ENCODE measurements at places on chromosomes 4 and X. TPM values are rescaled to one million over a fixed set of nuclear protein-coding genes. Genes with fewer than 3 reads are reported as not detected.

The FDCSP gene
- not detected for total RNA-seq

The ZNF732 gene
- total RNA-seq = not detected

The SLC26A1 gene
- total RNA-seq = not detected

The ENPP6 gene
- total RNA-seq = not detected

The PPP1R2C gene
- total RNA-seq = not detected

The GLRA3 gene
- not detected for total RNA-seq

The DCAF4L1 gene
- total RNA-seq = not detected

The KLKB1 gene
- 0.58 TPM for total RNA-seq

The PAGE5 gene
- not detected for total RNA-seq

The TMPRSS11B gene
- not detected for total RNA-seq

The INTS6L gene
- total RNA-seq = 13.0 TPM

The PABPC1L2B gene
- not detected for total RNA-seq

The TAPT1 gene
- total RNA-seq = 12.8 TPM

The FRG2 gene
- not detected for total RNA-seq

DNA sequence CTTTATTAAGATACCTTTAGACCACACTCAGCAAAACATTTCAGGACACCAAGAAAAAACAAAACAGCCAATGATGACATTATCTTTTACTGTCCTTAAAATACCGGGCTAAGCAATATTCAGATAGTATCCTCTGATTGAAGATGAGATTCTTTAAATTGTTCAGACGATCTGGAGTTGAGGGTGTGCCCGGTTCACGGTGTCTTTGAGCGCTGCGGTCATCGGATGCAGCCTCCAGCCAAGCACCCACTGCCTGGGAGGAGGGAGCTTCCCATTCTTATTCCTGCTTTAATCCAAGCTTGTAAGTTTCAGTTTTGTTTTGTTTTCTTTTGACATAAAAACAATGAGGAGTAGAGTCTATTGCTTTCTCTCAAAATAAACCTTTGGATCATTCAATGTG is 14.1 kb downstream of the FAM149A start:
- H3K27me3 ChIP-seq = no peaks in the 10 kb centered on the region
- H3K4me3 ChIP-seq = no peak overlapping the region
- no peak for DNase-seq
- no peaks in the 10 kb centered on the region for H3K4me1 ChIP-seq
- no peak overlapping the region for H3K27ac ChIP-seq

GRCh38 chr4:1192091-1192492 is 19.7 kb upstream of the SPON2 start:
- no peaks in the 10 kb centered on the region for H3K36me3 ChIP-seq
- peak; percentile 91 for DNase-seq
- no peak overlapping the region for H3K4me3 ChIP-seq
- peaks cover 51% of the 10 kb centered on the region for H3K4me1 ChIP-seq
- H3K27me3 ChIP-seq = no peaks in the 10 kb centered on the region

GRCh38 chrX:31545191-31545590 is 473.4 kb upstream of the FTHL17 start:
- no peak overlapping the region for H3K27ac ChIP-seq
- H3K4me3 ChIP-seq = no peak overlapping the region
- no peaks in the 10 kb centered on the region for H3K36me3 ChIP-seq
- H3K27me3 ChIP-seq = no peaks in the 10 kb centered on the region

DNA sequence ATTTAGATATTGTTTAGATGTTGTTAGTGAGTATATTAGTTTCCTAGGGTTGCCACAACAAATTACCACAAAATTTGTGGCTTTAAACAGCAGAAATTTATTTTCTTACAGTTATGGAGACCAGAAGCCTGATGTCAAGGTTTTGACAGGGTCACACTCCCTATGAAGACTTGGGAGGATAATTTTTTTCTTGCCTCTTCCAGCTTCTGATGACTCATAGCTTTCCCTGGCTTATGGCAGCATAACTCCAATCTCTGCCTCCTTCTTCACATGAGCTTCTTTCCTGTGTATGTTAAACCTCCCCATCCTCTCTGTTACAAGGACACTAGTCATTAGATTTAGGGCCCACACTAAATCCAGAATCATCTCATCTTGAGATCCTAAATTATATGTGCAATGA is 20.9 kb upstream of the RAB40A start:
- DNase-seq = no peak
- no peak overlapping the region for H3K4me3 ChIP-seq
- H3K27me3 ChIP-seq = no peaks in the 10 kb centered on the region
- no peaks in the 10 kb centered on the region for H3K36me3 ChIP-seq

DNA sequence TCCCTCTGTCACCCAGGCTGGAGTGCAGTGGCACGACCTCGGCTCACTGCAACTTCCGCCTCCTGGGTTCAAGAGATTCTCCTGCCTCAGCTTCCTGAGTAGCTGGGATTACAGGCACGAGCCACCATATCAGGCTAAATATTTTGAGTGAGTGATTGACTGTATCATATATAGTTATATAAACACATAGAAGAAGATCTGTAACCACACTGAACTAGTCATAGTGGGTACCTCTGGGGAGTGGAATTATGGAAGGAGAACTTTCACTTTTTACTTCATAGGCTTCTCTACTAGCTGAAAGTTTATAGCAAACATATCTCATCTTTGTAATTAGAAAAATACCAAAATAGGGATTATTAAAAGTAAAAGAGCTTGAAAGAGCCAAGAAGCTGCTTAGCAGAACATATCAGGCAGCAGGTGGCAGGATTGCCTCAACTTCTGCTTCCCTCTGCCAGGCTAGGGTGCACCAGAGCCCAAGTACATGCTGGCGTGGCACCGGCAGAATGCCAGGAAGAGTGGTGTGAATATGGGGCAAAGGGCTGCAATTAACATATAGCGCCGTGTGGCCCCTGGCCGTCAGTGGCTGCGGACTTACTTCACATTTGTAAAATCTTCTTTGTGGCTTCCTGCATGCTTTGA is 39.5 kb upstream of the CD40LG start:
- DNase-seq = peak; percentile 40
- H3K4me3 ChIP-seq = no peak overlapping the region
- no peaks in the 10 kb centered on the region for H3K36me3 ChIP-seq

- no peak overlapping the region for H3K27ac ChIP-seq
- H3K27me3 ChIP-seq = no peaks in the 10 kb centered on the region
- H3K36me3 ChIP-seq = no peaks in the 10 kb centered on the region
- no peaks in the 10 kb centered on the region for H3K4me1 ChIP-seq
- H3K4me3 ChIP-seq = no peak overlapping the region
Measured at GRCh38 chr4:140697709-140698560, 58.2 kb downstream of the TBC1D9 start.

GRCh38 chr4:65918872-65919271 is 248.6 kb upstream of the EPHA5 start:
- H3K27ac ChIP-seq = no peak overlapping the region
- no peak for DNase-seq
- H3K27me3 ChIP-seq = no peaks in the 10 kb centered on the region
- no peaks in the 10 kb centered on the region for H3K36me3 ChIP-seq
- no peak overlapping the region for H3K4me3 ChIP-seq
- H3K4me1 ChIP-seq = no peaks in the 10 kb centered on the region

- peak; percentile 13 for DNase-seq
- H3K27me3 ChIP-seq = no peaks in the 10 kb centered on the region
- H3K4me3 ChIP-seq = no peak overlapping the region
Measured at GRCh38 chrX:120486786-120487185, 17.7 kb upstream of the LAMP2 start.

GRCh38 chr4:176778491-176778890 is 14.2 kb downstream of the VEGFC start:
- H3K27me3 ChIP-seq = no peaks in the 10 kb centered on the region
- H3K36me3 ChIP-seq = no peaks in the 10 kb centered on the region
- no peak overlapping the region for H3K27ac ChIP-seq
- DNase-seq = no peak

DNA sequence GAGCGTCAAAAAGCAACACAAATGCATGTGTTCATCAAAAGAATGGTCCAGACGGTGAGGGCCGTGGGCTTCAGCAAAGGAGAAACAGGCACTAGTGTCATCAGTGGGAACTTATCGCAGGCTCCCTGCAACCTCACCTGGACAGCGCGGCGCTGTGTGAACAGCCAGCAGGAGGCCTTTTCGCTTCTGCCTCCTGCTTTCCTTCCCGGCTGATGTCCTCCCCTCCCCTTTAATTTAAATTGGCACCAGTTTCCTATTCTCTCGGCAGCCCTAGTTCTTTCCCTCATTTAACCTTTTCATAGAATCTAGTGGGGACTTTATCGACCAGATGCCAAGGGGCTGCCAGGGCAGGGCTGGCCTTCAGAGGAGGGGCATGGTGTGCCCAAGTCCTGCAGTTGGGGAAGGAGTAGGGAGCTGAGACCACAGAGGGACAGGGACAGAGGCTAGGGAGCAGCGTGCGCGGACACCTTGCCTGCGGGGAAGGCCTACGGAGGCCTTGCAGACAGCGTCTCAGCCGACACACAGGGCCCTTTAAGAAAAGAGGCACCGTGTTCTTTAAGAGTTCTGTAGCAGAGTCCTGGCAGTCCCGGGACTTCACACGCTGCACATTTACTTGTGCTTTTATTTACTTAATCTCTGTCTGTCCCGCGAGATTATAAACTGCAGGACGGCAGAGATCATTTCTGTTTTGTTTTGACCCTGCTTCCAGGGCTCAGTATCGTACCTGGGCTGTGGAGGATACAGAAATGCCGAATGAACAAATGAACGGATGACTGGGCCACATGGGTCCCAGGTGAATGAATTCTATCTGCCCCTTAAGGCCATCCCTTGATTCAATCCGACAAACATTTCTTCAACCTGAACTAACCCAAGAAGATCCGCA is 8.4 kb upstream of the SORBS2 start:
- peak overlapping the region; percentile 27 for H3K4me3 ChIP-seq
- no peaks in the 10 kb centered on the region for H3K36me3 ChIP-seq
- peak overlapping the region; percentile 89 for H3K27ac ChIP-seq
- peak; percentile 59 for DNase-seq

DNA sequence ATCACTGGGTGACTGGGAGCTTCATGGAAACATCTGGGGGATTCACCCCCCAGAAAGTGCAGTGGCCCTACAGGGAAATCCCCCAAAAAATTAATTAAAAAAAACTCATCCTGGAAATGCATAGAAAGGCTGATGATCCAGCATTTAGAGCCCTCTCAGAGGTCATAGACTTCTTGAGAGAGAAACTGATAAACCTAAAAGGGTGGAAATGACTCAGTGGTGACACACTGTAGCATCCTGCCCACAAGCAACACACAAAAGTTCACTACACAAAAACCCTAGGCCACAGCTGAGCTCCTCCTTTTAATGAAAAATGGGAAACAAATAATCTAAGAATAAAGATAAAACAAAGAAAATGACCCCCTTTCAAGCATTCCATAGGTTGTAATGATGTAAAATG is 911.5 kb downstream of the GLUD2 start:
- H3K36me3 ChIP-seq = no peaks in the 10 kb centered on the region
- no peaks in the 10 kb centered on the region for H3K4me1 ChIP-seq
- no peaks in the 10 kb centered on the region for H3K27me3 ChIP-seq
- H3K27ac ChIP-seq = no peak overlapping the region

DNA sequence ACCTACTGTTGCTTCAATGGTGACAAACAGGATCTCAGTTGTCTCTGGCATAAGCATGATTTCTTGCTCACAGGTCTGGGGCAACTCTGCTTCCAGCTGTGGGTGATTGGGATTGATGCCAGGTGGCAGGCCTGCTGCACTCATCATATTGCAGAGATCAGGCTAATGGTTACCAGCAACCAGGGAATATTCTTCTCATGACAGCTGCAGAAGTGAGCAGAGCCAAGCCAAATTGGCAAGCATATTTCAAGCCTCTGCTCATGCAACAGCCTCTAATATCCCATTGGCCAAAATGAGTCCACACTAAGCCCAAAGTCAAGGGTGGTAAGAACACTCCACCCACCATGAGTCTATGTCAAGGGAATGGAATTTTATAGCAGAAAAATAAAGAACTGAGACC is 26.7 kb upstream of the TBC1D19 start:
- H3K27ac ChIP-seq = no peak overlapping the region
- peak; percentile 22 for DNase-seq
- H3K4me3 ChIP-seq = no peak overlapping the region
- H3K36me3 ChIP-seq = no peaks in the 10 kb centered on the region

GRCh38 chr4:88029556-88029955 is 22.1 kb downstream of the PKD2 start:
- peaks cover 23% of the 10 kb centered on the region for H3K36me3 ChIP-seq
- no peak overlapping the region for H3K4me3 ChIP-seq
- H3K27ac ChIP-seq = no peak overlapping the region

GRCh38 chr4:55609393-55609866 is 17.4 kb upstream of the PDCL2 start:
- no peaks in the 10 kb centered on the region for H3K36me3 ChIP-seq
- no peaks in the 10 kb centered on the region for H3K27me3 ChIP-seq
- no peak for DNase-seq
- no peak overlapping the region for H3K27ac ChIP-seq
- H3K4me1 ChIP-seq = no peaks in the 10 kb centered on the region

GRCh38 chr4:98950925-98951324 is 22.0 kb upstream of the EIF4E start:
- H3K27ac ChIP-seq = no peak overlapping the region
- H3K4me1 ChIP-seq = no peaks in the 10 kb centered on the region
- no peaks in the 10 kb centered on the region for H3K36me3 ChIP-seq
- no peak overlapping the region for H3K4me3 ChIP-seq

DNA sequence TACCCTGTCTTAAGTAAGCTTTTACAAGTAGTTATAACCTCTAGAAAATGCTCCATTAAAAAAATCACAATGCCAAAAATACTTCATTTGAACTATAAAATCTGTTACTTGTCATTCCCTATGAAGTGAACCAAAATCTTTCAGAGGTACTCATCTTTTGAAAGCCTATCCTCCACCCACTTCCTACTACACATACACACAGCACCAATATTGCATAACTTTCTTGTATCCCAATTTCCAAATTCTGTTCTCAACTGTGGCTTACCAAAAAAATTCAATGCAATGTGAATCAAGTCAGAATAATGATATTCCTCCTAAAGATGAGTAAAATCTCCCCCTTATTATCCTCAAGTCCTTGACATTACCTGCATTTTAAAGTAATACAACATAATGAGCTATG is 15.9 kb downstream of the DHX15 start:
- DNase-seq = no peak
- H3K27me3 ChIP-seq = no peaks in the 10 kb centered on the region
- H3K4me3 ChIP-seq = no peak overlapping the region
- H3K27ac ChIP-seq = no peak overlapping the region
- H3K4me1 ChIP-seq = peaks cover 26% of the 10 kb centered on the region

GRCh38 chrX:103883533-103883932 is 51.5 kb upstream of the RAB9B start:
- no peaks in the 10 kb centered on the region for H3K36me3 ChIP-seq
- no peak overlapping the region for H3K27ac ChIP-seq
- DNase-seq = peak; percentile 41

- H3K36me3 ChIP-seq = no peaks in the 10 kb centered on the region
- no peaks in the 10 kb centered on the region for H3K27me3 ChIP-seq
- H3K27ac ChIP-seq = peak overlapping the region; percentile 37
- no peak overlapping the region for H3K4me3 ChIP-seq
- no peak for DNase-seq
- peaks cover 9% of the 10 kb centered on the region for H3K4me1 ChIP-seq
Measured at GRCh38 chr4:8284391-8284790, 14.8 kb downstream of the HTRA3 start.

All from stomach (tissue), 19 donors.